PC-9 (cell line): ENCODE measurements at places on chromosomes 1 and 21. TPM values are rescaled to one million over a fixed set of nuclear protein-coding genes. Genes with fewer than 3 reads are reported as not detected.
A peak's percentile ranks its signal among the peaks of the same experiment; 100 is the strongest.

The NKAIN1 gene
- total RNA-seq: 0.96 TPM in 1 of 2 replicates, not detected in the other

DNA sequence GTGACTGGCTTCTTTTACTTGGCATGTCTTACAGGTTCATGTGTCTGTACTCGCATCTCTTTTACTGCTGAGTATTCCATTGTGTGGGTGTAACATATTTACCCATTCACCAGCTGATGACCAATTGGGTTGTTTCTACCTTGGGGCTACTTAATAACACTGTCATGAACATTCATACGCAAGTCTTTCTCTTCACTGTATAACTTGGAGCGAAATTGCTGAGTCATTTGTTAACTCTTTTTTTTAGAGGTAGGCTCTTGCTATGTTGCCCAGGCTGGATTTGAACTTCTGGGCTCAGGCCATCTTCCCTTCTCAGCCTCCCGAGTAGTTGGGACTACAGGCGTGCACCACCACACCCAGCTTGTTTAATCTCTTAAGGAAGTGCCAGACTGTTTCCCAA lies 6.5 kb downstream of the PYCR2 start:
- peaks cover 8% of the 10 kb centered on the region for H3K4me1 ChIP-seq
- DNase-seq: no peak
- no peak overlapping the region for H3K4me3 ChIP-seq
- H3K27me3 ChIP-seq: no peaks in the 10 kb centered on the region
- peak overlapping the region; percentile 16; the same call in 1 of the 2 replicates for H3K27ac ChIP-seq

- H3K4me1 ChIP-seq: no peaks in the 10 kb centered on the region
- peaks cover 63% of the 10 kb centered on the region for H3K27me3 ChIP-seq
- H3K36me3 ChIP-seq: no peaks in the 10 kb centered on the region
- H3K27ac ChIP-seq: no peak overlapping the region
- H3K4me3 ChIP-seq: no peak overlapping the region
- DNase-seq: no peak
Observed at GRCh38 chr1:13586001-13586400, 2.4 kb downstream of the PDPN start.

GRCh38 chr1:50502147-50502546 lies 78.9 kb upstream of the DMRTA2 start:
- H3K4me3 ChIP-seq: no peak overlapping the region
- peaks cover 2% of the 10 kb centered on the region; the same call in 1 of the 2 replicates for H3K36me3 ChIP-seq
- H3K4me1 ChIP-seq: no peaks in the 10 kb centered on the region
- no peak overlapping the region for H3K27ac ChIP-seq
- no peak for DNase-seq

DNA sequence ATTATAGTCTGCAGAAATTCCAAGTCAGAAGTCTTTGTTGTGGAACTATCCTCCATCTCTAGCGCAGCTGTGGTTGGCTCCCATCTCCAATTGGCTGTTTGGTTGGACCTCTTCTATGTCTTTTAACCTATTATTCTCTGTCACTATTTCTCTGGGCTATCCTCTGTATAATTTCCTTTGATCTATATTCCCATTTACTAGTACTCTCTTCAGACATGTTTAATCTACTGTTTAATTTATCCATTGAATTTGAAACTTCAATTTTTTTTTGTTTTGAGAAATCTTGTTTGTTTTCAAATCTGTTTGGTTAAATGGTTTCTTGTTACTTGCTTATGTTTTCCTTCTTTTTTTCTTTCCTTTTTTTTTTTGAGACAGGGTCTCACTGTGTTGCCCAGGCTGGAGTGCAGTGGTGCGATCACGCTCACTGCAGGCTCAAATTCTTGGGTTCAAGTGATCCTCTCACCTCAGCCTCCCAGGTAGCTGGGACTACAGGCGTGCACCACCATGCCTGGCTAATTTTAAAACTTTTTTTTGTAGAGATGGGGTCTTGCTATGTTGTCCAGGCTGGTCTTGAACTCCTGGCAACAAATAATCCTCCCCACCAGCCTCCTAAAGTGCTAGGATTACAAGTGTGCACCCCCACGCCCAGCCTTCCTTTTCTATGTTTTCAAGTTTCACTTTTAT lies 28.1 kb downstream of the SOAT1 start:
- H3K27me3 ChIP-seq: no peaks in the 10 kb centered on the region
- 0 out of 2 replicates have a peak, but pooled peaks cover 4% of the 10 kb centered on the region for H3K36me3 ChIP-seq
- H3K4me1 ChIP-seq: no peaks in the 10 kb centered on the region
- no peak overlapping the region for H3K4me3 ChIP-seq
- no peak for DNase-seq

The TRIM17 gene
- 47.4 and 55.5 TPM in 2 replicates for total RNA-seq

DNA sequence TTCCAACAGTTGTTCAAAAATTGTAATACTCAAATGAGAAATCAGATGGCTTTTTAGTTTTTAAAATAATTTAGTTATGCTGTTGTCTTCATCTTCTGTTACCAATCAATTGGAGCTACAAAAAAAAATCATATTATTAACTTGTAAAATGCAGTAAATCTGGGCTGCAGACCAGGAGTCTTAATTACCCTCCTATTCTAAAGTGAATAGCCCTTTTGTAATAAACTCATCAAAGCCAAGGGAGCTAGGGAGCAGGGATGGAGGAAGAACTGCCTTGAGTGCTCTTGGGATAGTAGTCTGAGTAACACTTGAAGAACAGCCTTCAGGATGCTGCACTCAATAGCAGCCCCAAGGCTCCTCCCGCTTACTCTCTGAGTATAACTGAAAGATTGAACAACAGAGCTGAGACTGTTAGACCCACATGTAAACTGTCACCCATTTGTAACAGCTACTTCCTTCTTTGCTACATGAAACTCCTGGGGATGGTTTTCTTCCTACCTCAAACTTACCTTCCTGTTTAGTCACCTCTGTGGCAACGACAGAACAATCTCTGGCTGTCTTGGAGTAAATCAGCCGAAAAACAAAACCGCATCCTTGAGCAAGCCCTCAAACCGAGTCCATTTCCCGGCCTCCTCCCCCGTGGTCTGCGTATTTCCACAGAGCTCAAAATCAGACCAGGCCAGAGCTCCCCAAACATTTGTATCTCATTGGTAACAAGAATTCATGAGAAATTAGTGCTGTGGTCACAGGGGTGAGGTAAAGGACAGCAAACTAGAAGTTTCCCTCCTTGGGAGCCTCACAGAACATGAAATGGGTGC lies 55.9 kb downstream of the CD58 start:
- peak overlapping the region; percentile 28; the same call in 1 of the 2 replicates for H3K4me3 ChIP-seq
- peak overlapping the region; percentile 98 for H3K27ac ChIP-seq
- peaks cover 77% of the 10 kb centered on the region for H3K4me1 ChIP-seq
- H3K27me3 ChIP-seq: no peaks in the 10 kb centered on the region
- DNase-seq: peak; percentile 100
- peaks cover 32% of the 10 kb centered on the region for H3K36me3 ChIP-seq

DNA sequence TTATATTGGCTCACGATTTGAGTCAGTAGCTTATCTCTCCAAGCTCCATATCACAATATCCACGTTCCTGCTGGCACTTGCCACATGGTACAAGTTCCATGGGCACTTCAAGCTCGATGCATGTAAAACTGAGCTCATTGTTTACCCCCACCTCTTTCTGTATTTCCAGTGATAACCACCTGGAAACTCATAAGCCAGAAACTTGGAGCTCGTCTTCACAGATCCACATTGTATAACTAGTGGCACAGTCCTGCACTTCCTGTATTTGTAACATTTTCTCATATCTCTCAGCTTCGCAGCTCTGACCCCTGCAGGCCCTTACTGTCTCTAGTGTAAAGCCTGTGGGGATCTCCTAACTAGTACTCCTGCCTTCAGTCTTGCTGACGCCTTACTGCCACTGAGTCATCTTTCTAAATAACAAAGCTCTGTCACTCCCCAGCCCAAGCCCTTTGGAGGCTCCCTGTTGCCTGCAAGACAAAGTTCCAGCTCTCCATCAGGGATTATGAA lies 6.5 kb upstream of the C2CD4D start:
- peaks cover 6% of the 10 kb centered on the region for H3K4me1 ChIP-seq
- H3K27me3 ChIP-seq: no peaks in the 10 kb centered on the region
- H3K4me3 ChIP-seq: no peak overlapping the region
- H3K36me3 ChIP-seq: no peaks in the 10 kb centered on the region
